CD4-positive, alpha-beta T cell treated with Interleukin-4 for 4 hours (primary cell): ENCODE measurements at places on chromosomes 13 and 19.

DNA sequence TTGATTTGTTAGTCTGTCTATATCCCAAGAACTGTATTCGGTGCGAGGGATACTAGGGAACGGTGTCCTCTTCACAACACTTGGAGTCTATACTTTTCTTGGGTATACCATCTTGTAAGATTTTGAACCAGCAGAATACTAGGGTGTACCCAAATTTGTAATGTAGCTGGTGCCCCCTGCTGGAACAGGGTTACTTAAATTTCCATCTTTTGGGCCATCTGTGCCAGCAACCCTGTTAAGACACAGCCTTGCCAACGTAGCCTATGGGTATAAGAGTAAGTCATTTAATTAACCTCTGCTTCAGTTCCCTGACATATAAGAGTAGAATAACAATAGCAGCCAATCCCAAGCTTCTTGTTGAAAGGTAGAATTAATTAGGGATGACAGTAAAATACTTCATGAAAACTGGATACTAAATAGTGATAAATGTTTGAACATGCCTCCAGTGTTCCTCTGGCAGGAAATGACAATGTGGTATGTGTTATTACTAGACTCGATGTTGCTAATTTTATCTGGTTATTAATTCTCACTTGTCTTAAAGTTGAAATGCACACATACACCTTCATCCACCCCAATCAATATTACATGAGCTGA is 607.6 kb downstream of the FGF9 start:
- DNase-seq, result peak; percentile 66

GRCh38 chr19:1644070-1644469 is 8.3 kb downstream of the TCF3 start:
- DNase-seq, result no peak

GRCh38 chr13:97141564-97142005 is 80.5 kb upstream of the MBNL2 start:
- no peak for DNase-seq

DNA sequence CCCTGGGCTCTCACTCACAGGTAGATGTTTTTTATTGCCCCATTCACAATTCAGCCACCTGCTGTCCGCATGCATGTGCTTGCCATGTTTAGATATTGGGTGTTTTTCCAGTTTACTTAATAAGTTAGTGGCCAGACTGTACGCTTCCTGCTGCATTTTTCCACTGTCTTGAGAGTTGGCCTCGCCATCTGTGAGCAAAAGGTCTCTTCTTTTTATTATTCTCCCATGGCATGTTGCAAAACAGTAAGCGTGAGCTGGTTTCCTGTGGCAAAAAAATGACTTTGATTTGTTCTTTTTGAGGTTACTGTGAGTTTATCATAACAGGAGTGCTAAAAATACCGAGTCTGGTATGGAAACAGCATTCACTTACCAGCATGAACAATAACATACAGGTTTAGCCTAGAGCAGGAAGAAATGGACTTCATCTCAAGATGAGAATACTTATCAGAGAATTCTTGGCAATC is 46.0 kb downstream of the SAE1 start:
- DNase-seq, result peak; percentile 83

GRCh38 chr13:103883698-103884097 is 817.5 kb upstream of the SLC10A2 start:
- no peak for DNase-seq

- no peak for DNase-seq
These were observed 2049.5 kb upstream of the PRR20A start for GRCh38 chr13:55091172-55091571.

- no peak for DNase-seq
These were observed 59.5 kb downstream of the FGF9 start for GRCh38 chr13:21730186-21730880.

GRCh38 chr19:7742575-7742974 is 4.8 kb downstream of the CD209 start:
- DNase-seq, result no peak

GRCh38 chr13:26949701-26950502 is 189.3 kb upstream of the GPR12 start:
- DNase-seq, result no peak

DNA sequence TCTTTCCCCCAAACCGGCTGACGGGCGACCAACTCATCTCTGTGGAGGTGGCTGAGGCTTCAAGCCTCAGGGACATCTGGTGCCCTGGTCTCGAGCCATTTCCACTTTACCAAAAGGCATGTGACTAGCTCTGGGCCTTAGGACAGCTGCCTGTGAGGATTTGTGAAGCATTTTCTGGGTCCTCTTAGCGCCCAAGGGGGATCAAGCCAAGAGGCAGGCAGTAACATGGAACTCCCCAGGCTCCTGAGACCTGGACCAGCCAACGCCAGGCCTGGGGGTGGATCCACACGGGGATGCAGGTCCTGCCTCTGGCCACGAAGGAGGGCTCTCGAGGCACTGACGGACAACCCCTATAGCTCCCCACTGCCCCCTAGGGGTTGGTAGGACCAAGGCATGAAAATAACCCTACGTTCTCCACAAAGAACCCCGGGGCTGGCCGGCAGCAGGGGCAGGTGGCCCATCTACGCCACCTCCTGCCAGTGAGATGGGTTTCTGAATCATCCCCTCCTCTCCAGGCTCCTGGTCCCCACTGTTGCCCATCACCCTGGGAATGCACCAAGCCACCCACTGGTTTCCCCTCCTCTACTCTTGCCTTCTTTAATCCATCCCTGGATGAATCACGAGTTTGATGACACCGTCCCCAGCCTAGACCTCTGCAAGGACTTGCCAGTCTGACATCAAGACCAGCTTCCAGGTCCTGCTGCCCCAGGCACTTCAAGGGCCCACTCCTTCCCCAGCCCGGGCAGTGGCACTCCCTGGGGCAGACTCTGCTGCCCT is 7.0 kb upstream of the MYDGF start:
- no peak for DNase-seq

DNA sequence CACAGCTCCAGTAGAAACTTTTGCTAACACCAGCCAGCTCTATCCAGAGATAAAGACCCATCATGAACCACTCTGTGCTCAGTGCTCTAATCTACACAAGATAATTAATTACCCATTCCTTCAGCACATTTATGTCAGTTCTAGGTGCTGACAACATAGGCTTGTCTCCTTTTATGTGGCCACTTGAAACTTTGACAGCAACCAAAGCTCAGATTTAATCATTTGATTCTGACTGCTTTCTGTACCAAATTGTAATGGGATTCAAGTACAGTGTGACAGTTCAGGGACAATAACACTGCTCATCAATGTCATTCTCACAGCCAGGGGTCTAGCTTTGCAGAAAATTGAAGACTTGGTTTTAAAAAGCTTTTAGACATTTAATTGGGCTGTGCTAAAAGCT is 266.6 kb downstream of the KCTD12 start:
- DNase-seq, result no peak

GRCh38 chr19:6475321-6476108 is 6.1 kb downstream of the DENND1C start:
- no peak for DNase-seq

GRCh38 chr13:61255040-61255796 is 160.4 kb downstream of the PCDH20 start:
- DNase-seq, result no peak
